Bronchial smooth muscle cell (primary cell): ENCODE measurements at places on chromosomes 2 and 18. TPM values are rescaled to one million over a fixed set of nuclear protein-coding genes. Genes with fewer than 3 reads are reported as not detected.

Gene PSTPIP2
- 2.7 and 6.9 TPM in 2 replicates for total RNA-seq

Gene PLGLB1
- 0.32 TPM in 1 of 2 replicates, not detected in the other for total RNA-seq

Gene DLX1
- 1.4 TPM in 2 replicates for total RNA-seq

Gene RGPD3
- under 0.01 TPM in 2 replicates for total RNA-seq

Gene CYBRD1
- 265 and 454 TPM in 2 replicates for total RNA-seq

Gene STARD6
- 0.17 and 0.32 TPM in 2 replicates for total RNA-seq

Gene HNMT
- total RNA-seq: 1.5 and 10.9 TPM in 2 replicates

Gene UPP2
- 0.09 TPM in 1 of 2 replicates, not detected in the other for total RNA-seq

Gene SP5
- not detected in 2 replicates for total RNA-seq

Gene ANKRD30BL
- total RNA-seq: not detected in 2 replicates
